Tibial nerve (tissue), 4 donors: ENCODE measurements at places on chromosomes 12 and 14. TPM values are rescaled to one million over a fixed set of nuclear protein-coding genes. Genes with fewer than 3 reads are reported as not detected.
A peak's percentile ranks its signal among the peaks of the same experiment; 100 is the strongest.

The TPH2 gene
- total RNA-seq: not detected

DNA sequence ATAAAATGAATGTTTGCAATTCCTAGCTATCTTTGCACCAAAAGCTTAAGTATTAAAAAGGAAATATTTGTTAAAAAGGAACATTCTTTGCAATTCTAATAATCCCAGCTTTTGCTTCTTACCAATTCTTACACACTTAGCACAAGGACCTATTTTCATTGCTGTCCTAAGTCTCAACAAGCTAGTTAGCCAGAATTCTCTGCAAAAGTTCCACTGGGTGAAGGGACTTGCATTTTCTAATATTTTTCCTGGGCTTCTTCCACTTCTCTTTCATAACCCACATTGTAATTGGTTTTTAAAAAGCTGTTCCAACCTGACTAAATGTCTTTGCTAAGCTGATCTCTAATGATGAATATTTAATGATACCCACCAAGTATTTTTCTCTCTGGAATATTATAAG, 307.7 kb upstream of the DIO2 start:
- H3K27me3 ChIP-seq: no peaks in the 10 kb centered on the region
- DNase-seq: no peak
- no peak overlapping the region for H3K4me3 ChIP-seq
- no peak overlapping the region for H3K27ac ChIP-seq

GRCh38 chr12:123840765-123841425, 78.8 kb downstream of the DNAH10 start:
- H3K4me3 ChIP-seq: no peak overlapping the region
- H3K36me3 ChIP-seq: no peaks in the 10 kb centered on the region
- H3K27me3 ChIP-seq: peaks cover 10% of the 10 kb centered on the region
- H3K4me1 ChIP-seq: no peaks in the 10 kb centered on the region

GRCh38 chr14:69266572-69267345, 6.8 kb downstream of the GALNT16 start:
- H3K4me1 ChIP-seq: no peaks in the 10 kb centered on the region
- DNase-seq: no peak
- H3K27ac ChIP-seq: no peak overlapping the region
- no peaks in the 10 kb centered on the region for H3K36me3 ChIP-seq
- peaks cover 22% of the 10 kb centered on the region for H3K27me3 ChIP-seq

The PLEK2 gene
- not detected for total RNA-seq

The SYNDIG1L gene
- total RNA-seq: not detected

- H3K4me3 ChIP-seq: no peak overlapping the region
- H3K27ac ChIP-seq: peak overlapping the region; percentile 44
Observed at GRCh38 chr12:45273717-45274271, 57.9 kb downstream of the ANO6 start.

GRCh38 chr14:100332797-100333196, 9.7 kb downstream of the SLC25A47 start:
- no peak overlapping the region for H3K4me3 ChIP-seq
- no peaks in the 10 kb centered on the region for H3K4me1 ChIP-seq
- no peak for DNase-seq
- H3K36me3 ChIP-seq: no peaks in the 10 kb centered on the region
- H3K27ac ChIP-seq: no peak overlapping the region
- H3K27me3 ChIP-seq: no peaks in the 10 kb centered on the region

GRCh38 chr14:61498303-61498702, 176.9 kb downstream of the PRKCH start:
- no peak overlapping the region for H3K4me3 ChIP-seq
- H3K27me3 ChIP-seq: no peaks in the 10 kb centered on the region
- peak overlapping the region; percentile 54 for H3K27ac ChIP-seq
- no peaks in the 10 kb centered on the region for H3K36me3 ChIP-seq
- H3K4me1 ChIP-seq: peaks cover 20% of the 10 kb centered on the region
- DNase-seq: no peak

- no peak for DNase-seq
- no peaks in the 10 kb centered on the region for H3K27me3 ChIP-seq
- no peak overlapping the region for H3K27ac ChIP-seq
- no peaks in the 10 kb centered on the region for H3K4me1 ChIP-seq
- no peaks in the 10 kb centered on the region for H3K36me3 ChIP-seq
- no peak overlapping the region for H3K4me3 ChIP-seq
Observed at GRCh38 chr12:11967376-11968047, 103.2 kb upstream of the BCL2L14 start.

The C12orf54 gene
- not detected for total RNA-seq

GRCh38 chr12:66203820-66204219, 14.8 kb downstream of the IRAK3 start:
- H3K27ac ChIP-seq: no peak overlapping the region
- no peak overlapping the region for H3K4me3 ChIP-seq
- H3K4me1 ChIP-seq: no peaks in the 10 kb centered on the region
- no peaks in the 10 kb centered on the region for H3K36me3 ChIP-seq
- no peaks in the 10 kb centered on the region for H3K27me3 ChIP-seq

GRCh38 chr14:68563251-68564131, 229.4 kb downstream of the ZFP36L1 start:
- H3K27ac ChIP-seq: peak overlapping the region; percentile 88
- no peaks in the 10 kb centered on the region for H3K4me1 ChIP-seq
- no peaks in the 10 kb centered on the region for H3K27me3 ChIP-seq
- no peak for DNase-seq
- H3K36me3 ChIP-seq: no peaks in the 10 kb centered on the region

DNA sequence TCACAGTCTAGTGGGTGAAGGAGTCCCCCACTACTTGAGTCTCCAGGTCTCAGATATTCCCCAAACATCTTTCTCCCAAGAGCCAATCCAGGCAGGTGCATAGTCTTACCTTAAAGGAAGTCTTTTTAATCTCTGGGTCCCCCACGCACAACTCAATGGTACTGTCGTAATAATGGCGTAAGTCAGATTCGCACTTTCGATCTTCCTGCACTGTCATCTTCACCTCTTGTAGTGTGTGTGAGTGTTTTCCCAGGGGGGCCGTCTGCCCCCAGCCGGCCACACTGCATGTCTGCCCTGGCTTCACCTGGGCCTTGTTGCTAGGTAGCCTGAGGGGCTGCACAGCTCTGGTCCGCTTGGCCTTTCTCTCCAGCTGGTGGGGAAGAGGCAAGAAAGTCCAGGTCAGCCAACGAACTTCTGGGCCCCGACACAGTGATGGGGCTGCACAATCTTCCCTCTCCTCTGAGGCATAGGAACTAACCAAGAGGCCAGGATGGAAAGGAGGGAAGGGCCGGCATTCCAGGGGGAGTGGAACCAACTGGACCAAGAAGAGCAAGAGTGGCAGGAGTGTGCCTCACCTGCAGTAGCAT, 2.1 kb downstream of the GZMB start:
- no peak for DNase-seq
- H3K4me3 ChIP-seq: no peak overlapping the region
- H3K27ac ChIP-seq: no peak overlapping the region

The PLXNC1 gene
- total RNA-seq: 13.2 TPM

The BRMS1L gene
- 8.5 TPM for total RNA-seq

GRCh38 chr14:105279642-105280361, 21.0 kb downstream of the BRF1 start:
- no peak for DNase-seq
- no peaks in the 10 kb centered on the region for H3K27me3 ChIP-seq
- H3K36me3 ChIP-seq: peaks cover 23% of the 10 kb centered on the region

GRCh38 chr12:52053536-52054209, 2.4 kb downstream of the NR4A1 start:
- peaks cover 10% of the 10 kb centered on the region for H3K4me1 ChIP-seq
- DNase-seq: peak; percentile 33
- H3K27ac ChIP-seq: peak overlapping the region; percentile 100
- no peaks in the 10 kb centered on the region for H3K27me3 ChIP-seq
- peaks cover 53% of the 10 kb centered on the region for H3K36me3 ChIP-seq

- no peaks in the 10 kb centered on the region for H3K4me1 ChIP-seq
- no peak overlapping the region for H3K4me3 ChIP-seq
- peaks cover 3% of the 10 kb centered on the region for H3K36me3 ChIP-seq
- H3K27ac ChIP-seq: no peak overlapping the region
- no peaks in the 10 kb centered on the region for H3K27me3 ChIP-seq
- DNase-seq: no peak
Observed at GRCh38 chr14:102991376-102991775, 66.0 kb downstream of the CDC42BPB start.

The ANKS1B gene
- total RNA-seq: 38.4 TPM

DNA sequence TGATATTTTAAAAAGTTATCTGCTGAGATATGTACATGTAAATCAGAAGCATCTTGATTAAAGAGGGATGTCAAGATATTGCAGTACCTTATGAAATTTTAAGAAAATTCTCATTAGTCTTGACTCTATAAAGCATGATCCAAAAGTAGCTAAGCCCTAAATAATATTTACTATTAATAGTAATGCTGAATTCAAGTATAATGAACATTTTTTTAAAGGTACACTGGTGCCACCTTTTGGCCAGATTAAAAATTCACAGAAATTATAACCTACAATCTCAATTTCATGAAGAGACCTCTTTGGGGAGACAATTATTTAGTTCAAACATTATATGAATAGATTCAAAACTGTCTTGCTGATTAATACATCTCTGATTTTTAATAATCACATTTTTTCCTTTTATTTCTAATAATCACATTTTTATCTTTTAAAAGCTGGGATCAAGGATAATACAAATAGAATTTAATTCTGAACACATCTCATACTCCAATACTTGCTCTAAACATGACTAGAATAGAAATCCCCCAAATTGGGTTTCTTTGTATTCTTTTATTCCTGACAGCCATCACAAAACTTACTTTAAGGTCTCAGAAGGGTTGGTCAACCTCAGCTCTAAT, 13.4 kb downstream of the AKAP5 start:
- H3K36me3 ChIP-seq: peaks cover 9% of the 10 kb centered on the region
- DNase-seq: no peak
- no peak overlapping the region for H3K27ac ChIP-seq
- H3K27me3 ChIP-seq: no peaks in the 10 kb centered on the region
- no peaks in the 10 kb centered on the region for H3K4me1 ChIP-seq
- no peak overlapping the region for H3K4me3 ChIP-seq

The INSM2 gene
- total RNA-seq: not detected

DNA sequence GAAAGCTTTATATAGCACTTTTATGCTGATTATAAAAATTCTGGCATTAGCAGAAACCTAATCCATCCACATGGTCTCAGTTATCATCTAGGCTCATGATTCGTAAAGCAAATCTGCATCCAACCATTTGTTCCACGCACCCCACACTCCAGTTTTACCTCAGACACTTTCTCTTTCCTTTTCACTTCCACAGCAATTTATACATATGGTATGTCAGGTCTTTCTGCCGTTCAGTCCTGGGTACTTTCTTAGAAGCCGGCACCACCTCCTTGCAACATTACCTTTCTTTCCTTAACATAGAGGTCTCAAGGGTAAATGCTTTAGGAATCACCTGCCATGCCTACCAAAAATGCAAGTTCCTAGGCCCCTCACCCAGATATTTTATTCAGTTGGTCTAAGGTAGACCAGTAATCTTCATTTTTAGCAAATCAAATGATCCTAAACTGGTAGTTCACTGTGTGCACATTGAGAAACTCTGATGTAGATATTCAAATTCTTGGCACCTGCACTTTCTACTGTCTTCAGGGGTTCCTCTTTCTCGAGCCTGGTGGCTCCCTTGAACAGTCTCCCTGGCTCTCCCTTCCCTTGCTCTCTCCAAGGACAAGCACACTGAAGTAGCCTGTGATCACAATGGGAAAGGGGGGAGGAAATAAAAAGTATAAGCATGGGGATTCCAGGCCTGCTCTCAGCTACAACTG, 2.8 kb upstream of the KRAS start:
- peaks cover 14% of the 10 kb centered on the region for H3K4me1 ChIP-seq
- H3K4me3 ChIP-seq: no peak overlapping the region
- DNase-seq: no peak
- H3K27me3 ChIP-seq: no peaks in the 10 kb centered on the region
- no peaks in the 10 kb centered on the region for H3K36me3 ChIP-seq

The RHOJ gene
- total RNA-seq: 11.1 TPM

- no peaks in the 10 kb centered on the region for H3K36me3 ChIP-seq
- no peaks in the 10 kb centered on the region for H3K4me1 ChIP-seq
- no peak for DNase-seq
- H3K27me3 ChIP-seq: no peaks in the 10 kb centered on the region
- no peak overlapping the region for H3K4me3 ChIP-seq
Observed at GRCh38 chr14:76500011-76500410, 124.1 kb downstream of the ESRRB start.

The FAM181A gene
- total RNA-seq: not detected

- no peaks in the 10 kb centered on the region for H3K4me1 ChIP-seq
- no peaks in the 10 kb centered on the region for H3K27me3 ChIP-seq
- H3K4me3 ChIP-seq: no peak overlapping the region
- no peak for DNase-seq
- no peak overlapping the region for H3K27ac ChIP-seq
- H3K36me3 ChIP-seq: peaks cover 15% of the 10 kb centered on the region
Observed at GRCh38 chr14:34797747-34798583, 77.2 kb downstream of the BAZ1A start.

DNA sequence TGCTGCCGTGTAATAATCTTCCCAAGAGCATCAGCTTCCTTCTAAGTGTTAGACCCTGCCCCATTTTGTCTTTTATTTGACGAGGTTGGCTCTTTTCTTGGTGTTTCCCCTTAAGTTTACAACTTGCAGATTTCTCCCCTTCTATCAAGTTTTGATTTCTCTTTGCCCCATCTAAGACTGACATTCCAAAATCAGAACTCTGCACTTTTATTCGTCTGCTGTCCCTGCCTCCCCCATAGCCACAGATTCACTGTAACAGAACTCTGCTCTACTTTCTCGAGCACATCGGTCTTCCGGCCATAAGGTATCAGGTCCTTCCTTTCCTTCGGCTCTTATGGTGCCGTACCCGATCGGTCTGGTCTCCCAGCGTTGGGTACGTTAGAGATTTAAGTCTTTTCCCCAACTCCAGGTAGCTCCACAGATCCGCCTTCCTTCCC, 563 bp downstream of the DCP1B start:
- peak overlapping the region; percentile 87 for H3K4me3 ChIP-seq
- H3K4me1 ChIP-seq: peaks cover 38% of the 10 kb centered on the region
- no peaks in the 10 kb centered on the region for H3K27me3 ChIP-seq
- no peak for DNase-seq

DNA sequence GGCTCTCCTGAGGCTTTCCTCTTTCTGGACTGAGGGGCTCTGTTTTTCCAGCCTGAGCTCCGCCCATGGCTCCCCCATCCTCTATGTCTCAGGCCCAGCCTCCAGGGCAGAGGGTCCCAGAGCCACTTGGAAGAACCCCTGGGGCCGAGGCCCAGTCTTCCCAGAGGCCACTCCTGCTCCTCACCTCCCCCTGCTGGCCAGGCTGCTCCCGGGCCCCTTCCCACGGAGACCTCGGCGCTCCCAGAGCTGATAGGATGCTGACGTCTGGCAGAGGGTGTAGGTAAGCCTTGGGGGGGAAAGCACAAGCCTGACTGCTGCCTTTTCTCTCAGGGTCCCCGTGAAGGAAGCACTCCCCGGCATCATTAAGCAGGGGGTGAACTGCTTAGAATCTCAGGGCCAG, 51.4 kb downstream of the ERH start:
- H3K4me3 ChIP-seq: no peak overlapping the region
- no peaks in the 10 kb centered on the region for H3K4me1 ChIP-seq
- no peaks in the 10 kb centered on the region for H3K36me3 ChIP-seq
- no peak for DNase-seq

- no peak overlapping the region for H3K4me3 ChIP-seq
- no peaks in the 10 kb centered on the region for H3K27me3 ChIP-seq
- peak overlapping the region; percentile 91 for H3K27ac ChIP-seq
- peak; percentile 48 for DNase-seq
- H3K4me1 ChIP-seq: peaks cover 46% of the 10 kb centered on the region
- no peaks in the 10 kb centered on the region for H3K36me3 ChIP-seq
Observed at GRCh38 chr14:75182821-75183220, 6.4 kb upstream of the TMED10 start.
